ENCODE measurements at places on chromosomes 1 and 21.

GRCh38 chr1:1291548-1292441 is 11.6 kb downstream of the SCNN1D start:
- no peak for DNase-seq

GRCh38 chr1:62198069-62198780 is 3.6 kb downstream of the L1TD1 start:
- no peak for DNase-seq

- no peak for DNase-seq
Measured at GRCh38 chr1:11845641-11846335, 1.8 kb downstream of the NPPA start.

DNA sequence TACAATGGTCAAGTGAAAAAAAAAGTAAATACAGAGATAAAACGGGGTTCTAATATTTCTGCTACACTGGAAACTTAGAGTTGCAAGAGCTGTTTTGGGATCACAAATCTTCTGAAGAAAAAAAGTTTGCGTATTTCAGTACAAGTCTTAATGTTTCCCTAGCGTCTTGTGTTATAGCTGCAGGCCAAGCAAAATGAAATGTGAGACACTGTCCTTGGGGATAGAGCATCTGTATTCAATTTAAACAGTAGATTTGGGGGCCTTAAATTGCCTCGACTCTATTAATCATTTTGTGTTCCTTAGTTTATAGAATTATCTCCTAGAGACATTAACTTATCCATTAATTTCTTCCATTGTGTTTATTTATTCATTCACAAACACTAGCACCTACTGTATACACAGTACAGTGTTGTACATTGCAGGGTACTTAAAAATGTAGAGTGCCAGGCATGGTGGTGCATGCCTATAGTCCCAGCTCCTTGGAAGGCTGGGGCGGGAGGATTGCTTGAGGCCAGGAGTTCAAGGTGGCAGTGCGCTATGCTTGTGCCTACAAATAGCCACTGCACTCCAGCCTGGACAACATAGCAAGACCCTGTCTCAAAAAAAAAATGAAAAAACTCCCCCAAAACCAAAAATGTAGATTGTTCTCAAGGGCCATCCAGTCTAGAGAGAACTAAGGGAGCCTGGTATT is 7.9 kb downstream of the DISC1 start:
- DNase-seq: no peak

DNA sequence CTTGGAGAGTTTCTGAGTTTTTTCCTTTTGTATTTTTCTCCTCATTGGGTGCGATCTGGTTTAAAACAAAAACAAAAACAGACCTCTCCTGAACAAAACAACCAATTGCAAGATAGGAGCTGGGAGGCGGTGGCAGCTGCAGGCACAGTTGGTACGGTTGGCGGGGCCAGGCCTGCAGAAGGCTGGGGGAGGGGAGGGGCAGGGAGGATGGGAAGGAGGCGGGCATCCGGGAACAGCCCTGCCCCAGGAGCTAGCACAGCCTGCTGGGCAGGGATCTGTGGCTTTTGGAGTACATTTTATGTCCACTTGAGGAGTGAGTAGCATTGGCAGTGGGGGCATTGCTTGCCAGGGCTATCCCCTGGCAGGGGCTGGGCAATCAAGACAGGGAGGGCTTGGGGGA is 5.2 kb downstream of the CAPN9 start:
- DNase-seq: no peak

GRCh38 chr1:234706199-234706598 is 96.2 kb upstream of the IRF2BP2 start:
- no peak for DNase-seq

All from CMK (cell line).